ENCODE measurements at places on chromosomes 12 and 14. TPM values are rescaled to one million over a fixed set of nuclear protein-coding genes. Genes with fewer than 3 reads are reported as not detected.

The KRT77 gene
- total RNA-seq, result 0.57 TPM

DNA sequence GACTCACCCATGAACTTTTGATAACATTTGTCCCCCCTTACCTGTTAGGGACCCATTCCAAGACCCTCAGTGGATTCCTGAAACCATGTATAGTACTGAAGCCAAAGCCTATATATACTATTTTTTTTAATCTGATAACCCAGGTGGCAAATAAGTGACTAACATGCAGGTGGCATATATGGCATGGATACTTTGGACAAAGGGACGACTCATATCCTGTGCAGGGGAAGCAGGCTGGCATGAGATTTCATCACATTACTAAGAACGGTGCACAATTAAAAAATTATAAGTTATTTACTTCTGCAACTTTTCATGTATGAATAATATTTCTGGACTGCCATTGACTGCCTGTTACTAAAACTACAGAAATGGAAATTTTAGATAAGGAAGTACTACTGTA is 880.1 kb upstream of the FBXO33 start:
- DNase-seq, result no peak

The KLHL33 gene
- 0.77 TPM for total RNA-seq

The DGKA gene
- total RNA-seq, result 74.9 TPM

- no peak for DNase-seq
Observed at GRCh38 chr12:57196439-57196838, 20.2 kb upstream of the NXPH4 start.

The DCN gene
- total RNA-seq, result 104 TPM

The SYT1 gene
- 11.5 TPM for total RNA-seq

DNA sequence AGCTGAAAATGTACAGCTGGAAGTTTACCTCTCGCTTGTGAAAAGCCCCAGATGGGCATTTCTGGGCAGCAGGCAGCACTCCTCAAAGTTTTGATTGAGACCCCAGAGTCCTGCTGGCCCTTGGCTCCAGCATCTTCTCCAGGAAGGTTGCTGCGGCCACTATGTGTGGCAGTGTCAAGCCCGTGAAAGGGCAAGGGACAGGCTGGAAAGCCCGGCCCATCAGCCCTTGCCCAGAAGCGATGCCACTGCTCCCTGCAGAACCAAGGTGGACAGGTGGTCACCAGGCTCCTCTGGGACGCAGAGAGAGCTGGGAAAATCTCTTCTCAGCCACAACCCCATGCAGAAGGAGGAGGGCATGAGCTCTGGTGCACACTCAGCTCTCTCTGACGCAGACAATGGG is 73.5 kb upstream of the BCL11B start:
- DNase-seq, result no peak

GRCh38 chr14:36439766-36440165 is 80.3 kb downstream of the NKX2-1 start:
- DNase-seq, result no peak

The INHBE gene
- total RNA-seq, result not detected

The PAPOLA gene
- total RNA-seq, result 130 TPM
